NCI-H1092 (cell line): ENCODE measurements at places on chromosomes 13 and 19.

DNA sequence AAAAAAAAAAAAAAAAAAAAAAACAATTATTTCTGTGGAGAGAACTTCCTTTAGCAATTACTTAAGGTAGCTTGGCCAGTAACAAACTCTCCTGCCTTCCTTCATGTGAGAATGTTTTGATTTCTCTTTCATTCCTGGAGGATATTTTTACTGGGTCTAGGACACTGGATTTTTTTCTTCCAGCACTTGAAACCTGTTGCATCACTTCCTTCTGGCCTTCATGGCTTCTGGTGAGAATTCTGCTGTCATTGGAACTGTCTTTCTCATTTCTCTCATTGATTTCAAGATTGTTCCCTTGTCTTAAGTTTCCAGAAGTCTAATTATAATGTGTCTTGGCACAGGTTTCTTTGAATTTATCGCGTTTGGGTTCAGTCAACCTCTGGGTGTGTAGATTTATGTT lies 19.3 kb upstream of the RAB20 start:
- DNase-seq = no peak

- no peak for DNase-seq
These were observed 34.2 kb downstream of the TSHZ3 start for GRCh38 chr19:31314849-31315629.

- DNase-seq = no peak
These were observed 10.0 kb downstream of the NFIX start for GRCh38 chr19:13005253-13005652.

GRCh38 chr13:98172590-98173422 lies 4.3 kb downstream of the RNF113B start:
- no peak for DNase-seq

- peak; percentile 80 for DNase-seq
These were observed 12.1 kb upstream of the ZSCAN1 start for GRCh38 chr19:58021541-58022282.

DNA sequence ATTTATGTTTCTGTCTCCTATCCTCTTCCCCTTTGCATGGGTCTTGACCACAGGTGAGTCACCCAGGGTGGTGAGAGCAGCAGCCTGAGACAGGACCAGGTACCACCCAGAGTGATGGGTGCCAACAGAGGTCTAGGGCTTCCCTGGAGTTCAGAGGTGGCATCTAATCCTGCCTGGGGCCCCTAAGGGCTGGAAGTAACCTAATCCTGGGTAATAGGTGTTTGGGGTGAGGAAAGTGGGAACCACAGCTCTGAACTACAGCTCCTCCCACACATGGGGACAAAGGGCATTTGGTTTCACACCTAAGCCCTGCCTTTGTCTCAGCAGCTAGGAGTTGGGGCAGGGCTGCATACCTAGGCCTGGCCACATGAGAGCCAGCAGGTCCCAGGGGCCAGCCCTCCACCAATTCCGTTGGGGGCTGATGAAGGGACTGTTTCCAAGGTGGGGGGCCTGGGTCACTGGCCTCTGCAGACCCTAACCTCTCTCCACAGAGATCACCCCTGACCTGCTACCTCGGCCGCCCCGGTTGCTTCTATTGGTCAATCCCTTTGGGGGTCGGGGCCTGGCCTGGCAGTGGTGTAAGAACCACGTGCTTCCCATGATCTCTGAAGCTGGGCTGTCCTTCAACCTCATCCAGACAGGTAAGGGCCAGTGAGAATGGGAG lies 8.0 kb downstream of the SPHK2 start:
- no peak for DNase-seq
